T-helper 22 cell (primary cell): ENCODE measurements at places on chromosomes 7 and 10.

DNA sequence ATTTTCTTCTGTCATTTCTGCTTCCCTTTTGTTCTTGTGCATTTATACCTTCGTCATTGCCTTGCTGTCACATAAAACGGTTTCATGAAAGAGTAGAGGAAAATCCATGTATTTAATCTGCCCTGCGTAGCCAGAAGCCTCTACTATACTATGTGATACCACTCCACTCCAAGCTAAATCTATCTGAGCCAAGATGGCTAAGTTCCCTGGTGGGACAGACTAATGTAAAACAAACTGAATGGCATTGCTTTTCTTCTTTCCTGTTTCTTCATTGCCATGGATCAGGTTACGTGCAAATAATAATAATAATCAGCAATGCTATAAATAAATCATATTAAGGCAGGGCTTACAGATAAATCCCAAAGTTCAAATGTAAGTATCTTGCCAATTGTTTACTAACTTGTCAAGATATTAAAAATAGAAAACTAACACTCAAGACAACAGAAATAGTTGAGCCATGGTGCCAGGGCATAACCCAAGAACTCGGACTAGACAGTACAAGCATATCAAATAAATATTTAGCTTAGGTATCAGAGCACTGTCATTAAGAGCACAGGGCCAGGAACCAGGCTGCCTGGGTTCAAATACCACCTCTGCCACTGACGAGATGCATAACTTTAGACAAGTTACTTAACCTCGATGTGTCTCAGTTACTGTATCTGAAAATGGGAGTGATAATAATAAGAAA is 151.4 kb downstream of the PDE1C start:
- DNase-seq: no peak

- no peak for DNase-seq
These were observed 40.3 kb upstream of the EFCAB10 start for GRCh38 chr7:105621617-105622016.

DNA sequence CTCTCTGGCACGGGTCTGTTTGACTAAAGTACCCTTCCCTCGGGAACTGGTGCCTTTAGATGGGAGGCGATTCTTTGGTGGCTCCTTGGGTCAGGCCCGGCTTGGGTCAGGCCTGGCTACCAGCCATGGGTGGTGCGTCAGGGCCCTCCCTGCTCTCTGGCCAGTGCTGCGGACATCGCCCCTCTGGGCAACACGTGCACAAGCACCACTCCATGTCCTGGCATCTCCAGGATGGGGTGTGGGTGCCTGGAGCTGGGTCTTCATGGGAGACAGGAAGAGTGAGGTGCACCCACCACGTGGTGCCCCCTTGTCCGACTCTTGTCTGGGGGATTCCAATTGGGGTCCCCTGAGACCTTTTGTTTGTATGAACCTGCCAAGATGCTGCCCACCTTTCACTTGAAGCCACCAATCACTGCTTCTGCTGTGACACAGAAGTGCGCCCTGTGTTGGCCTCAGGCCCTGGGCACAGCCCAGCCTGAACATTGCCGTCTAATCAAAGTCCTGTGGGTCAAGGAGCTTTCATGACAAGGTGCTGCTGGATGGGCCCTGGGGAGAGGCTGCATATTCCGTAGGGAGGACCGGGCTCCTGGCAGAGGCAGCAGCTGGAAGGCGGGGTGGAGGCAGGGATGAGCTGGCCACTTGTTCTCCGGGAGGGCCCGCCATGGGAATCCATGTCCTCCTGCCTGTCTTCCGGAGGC is 11.1 kb upstream of the PWWP2B start:
- no peak for DNase-seq

GRCh38 chr10:68586606-68587305 is 26.6 kb downstream of the TET1 start:
- no peak for DNase-seq

GRCh38 chr10:97399843-97400545 is 1.1 kb downstream of the RRP12 start:
- DNase-seq: no peak

DNA sequence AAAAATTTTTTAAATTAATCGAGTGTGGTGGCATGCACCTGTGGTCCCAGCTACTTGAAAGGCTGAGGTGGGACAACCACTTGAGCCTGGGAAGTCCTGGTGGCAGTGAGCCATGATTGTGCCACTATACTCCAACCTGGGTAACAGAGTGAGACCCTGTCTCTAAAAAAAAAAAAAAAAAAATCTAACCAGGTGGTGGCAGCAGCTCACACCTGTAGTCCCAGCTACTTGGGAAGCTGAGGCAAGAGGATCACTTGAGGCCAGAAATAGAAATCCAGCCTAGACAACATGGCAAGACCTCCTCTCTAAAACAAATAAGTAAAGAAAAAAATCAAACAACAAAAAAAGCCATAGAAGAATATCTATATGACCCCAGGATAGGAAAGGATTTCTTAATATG is 3.6 kb upstream of the MYOF start:
- no peak for DNase-seq

- no peak for DNase-seq
These were observed 27.9 kb downstream of the BAIAP2L1 start for GRCh38 chr7:98372993-98373392.

DNA sequence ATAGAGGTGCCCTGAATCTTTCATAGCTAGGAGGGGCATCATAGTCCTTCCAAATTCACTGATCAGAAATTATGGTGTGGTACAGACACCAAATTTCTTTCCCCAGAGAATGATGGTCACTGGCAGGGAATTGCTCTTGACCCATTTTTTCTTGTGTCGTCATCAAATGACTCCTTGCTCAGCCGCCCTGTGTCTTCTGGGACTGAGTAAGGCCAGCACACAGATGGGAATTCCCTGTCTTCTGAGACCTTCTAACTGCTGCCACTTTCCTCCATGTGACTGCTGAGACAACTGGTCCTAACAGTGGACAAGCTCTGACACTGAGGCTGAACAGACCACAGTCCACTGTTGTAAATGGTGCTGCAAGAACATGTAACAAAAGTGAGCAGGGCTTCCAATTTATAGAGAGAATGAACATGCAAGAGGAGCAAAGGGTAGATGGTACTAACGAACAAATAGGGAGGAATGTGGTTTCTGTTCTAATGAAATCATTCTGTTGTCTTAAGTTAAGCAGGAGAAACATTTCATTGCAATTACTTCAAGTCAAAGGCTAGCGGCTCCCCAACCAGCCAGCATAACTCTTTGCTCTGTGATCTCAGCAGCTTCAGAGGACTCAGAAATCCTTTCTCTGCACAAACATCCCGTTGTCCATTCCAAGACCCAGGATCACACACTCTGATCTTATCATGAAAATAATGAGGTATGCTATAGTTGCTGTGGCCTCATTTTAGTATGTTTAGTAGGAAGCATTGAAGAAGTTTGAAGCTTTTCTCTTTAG is 235.9 kb upstream of the PRSS1 start:
- no peak for DNase-seq

DNA sequence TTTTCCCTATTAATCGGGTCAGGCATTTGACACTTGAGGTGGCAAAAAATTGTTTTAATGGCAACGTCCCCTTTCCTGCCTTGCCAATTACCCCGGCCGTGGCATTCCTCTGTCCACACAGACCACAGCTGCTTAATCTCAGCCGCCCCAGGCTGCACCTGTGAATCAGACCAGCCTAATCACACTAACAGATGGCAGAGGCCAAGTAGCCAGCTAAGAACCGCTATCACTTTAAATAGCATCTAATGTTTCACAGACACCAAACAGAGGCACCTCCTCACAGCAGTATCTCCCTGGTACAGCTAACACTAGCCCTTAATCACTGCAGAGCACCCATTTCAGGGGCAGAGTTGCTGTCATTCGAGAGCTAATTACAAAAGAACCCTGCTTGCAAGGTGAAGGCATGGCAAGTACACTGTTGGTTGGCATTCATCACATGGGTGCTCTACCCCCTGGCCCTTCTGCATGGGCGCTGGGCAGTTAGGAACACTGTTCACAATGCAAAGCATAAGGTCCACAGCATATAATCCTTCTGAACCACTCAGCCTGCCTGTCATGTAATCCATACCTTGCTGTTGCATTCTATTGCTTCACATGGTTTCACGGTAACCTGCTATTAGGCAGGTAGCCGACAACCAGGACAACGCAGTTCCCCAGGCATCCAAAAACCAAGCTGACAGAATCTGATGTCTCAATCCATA is 38.8 kb downstream of the FGFR2 start:
- DNase-seq: no peak

- no peak for DNase-seq
These were observed 48.6 kb upstream of the GPR37 start for GRCh38 chr7:124813994-124814798.

- DNase-seq: no peak
These were observed 194.1 kb downstream of the EMX2 start for GRCh38 chr10:117736655-117737054.

DNA sequence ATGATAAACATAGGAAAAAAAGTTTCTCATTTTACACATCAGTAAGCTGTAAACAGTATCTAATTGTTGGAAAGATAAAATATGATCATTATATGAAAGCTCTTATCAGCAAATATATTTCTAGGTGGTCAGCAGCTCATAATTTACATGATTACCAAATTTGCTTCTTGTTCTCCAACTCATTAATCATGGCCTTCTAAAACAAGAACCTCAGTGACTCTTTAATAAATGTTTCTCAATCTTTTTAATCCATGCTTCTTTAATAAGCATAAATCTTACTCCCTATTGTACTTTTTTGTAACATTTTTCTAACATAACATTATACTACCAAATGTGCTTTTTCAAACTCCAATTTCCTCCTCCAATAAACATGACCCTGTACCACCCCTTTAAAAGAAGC is 5.9 kb downstream of the ITGB1 start:
- DNase-seq: no peak
